OCI-LY7 (cell line): ENCODE measurements at places on chromosomes 6 and 20.

DNA sequence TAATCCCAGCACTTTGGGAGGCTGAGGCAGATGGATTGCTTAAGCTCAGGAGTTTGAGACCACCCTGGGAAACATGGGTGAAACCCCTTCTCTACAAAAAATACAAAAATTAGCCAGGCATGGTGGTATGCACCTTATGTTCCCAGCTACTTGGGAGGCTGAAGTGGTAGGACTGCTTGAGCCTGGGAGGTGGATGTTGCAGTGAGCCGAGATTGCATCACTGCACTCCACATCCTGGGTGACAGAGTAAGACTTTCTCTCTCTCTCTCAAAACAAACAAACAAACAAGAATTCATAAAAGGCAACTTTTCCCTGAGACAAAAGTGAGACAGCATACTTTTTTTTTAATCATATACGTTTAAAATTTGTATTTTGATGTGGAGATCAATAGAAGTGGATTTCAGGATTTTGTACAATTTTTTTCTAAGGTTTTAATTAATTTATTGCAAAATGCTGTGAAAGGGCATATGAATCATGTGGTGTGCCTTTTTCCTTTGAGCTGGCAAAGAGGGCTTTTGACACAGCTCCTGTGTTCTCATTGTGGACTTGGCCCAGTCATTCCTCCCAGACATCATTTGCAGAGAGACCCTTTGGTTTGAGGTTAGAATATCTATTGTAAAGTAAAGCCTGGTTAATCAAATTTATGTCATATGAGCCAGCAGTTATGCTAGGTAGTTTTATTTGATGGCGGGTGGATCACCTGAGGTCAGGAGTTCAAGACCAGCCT, 77.1 kb downstream of the TULP4 start:
- DNase-seq: no peak

GRCh38 chr20:46089167-46089416, 670 bp downstream of the NCOA5 start:
- DNase-seq: no peak

DNA sequence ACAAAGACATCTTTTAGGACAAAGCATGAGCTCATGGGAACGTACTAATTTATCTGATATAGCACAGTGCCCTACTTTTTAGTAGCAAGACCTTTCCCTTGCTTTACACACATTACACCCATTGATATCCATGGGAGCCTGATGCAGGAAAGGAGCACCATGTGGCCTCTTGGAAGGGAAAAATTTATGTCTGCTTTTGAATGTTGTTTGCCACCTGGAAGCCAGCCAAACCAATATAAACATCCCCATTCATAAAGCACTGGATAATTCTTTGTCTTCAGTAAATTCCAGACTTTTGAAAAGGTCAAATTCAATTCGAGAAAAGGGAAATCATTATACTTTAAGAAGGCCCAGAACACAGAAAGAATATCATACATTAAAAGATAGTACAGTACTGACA, 152.3 kb upstream of the BEND6 start:
- DNase-seq: no peak

GRCh38 chr6:130132286-130132701, 90.5 kb downstream of the SAMD3 start:
- DNase-seq: no peak

DNA sequence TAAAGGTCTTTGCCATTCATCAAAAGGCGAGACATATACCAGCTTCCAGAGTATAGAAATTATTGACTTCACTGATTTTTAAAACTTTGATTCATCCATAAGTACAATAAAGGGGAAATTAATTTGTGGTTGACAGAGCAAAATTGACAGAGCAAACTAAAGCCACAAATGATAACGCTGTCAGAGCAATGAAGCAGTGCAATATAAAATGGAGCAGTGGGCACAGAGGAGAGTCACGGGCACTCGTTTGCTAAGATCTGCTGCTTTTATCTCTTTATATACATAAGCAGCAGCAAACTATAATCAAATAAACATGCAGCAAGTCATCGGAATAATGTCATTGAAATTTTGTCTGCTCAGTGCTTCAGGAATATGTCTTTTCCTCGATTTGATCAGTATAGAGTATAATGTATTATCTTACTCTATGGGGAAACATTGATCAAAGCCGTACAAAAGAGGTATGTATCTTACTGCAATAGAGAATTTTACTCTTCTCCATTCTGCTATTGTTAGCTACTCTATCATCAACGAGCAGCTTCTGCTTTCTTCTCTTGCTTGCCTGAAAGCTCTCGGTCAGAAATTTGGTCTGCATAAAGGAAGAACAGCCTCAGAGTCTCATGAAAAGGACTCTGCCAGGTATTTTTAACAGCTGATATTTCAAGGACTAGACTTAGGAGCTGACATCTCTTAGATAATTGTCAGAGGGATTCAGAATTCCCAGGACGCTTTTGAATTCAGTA, 546.0 kb upstream of the ARID1B start:
- no peak for DNase-seq

- no peak for DNase-seq
These were observed 94.7 kb upstream of the SLC2A12 start for GRCh38 chr6:134147034-134147533.

GRCh38 chr20:51661609-51662178, 106.5 kb downstream of the ATP9A start:
- DNase-seq: no peak

DNA sequence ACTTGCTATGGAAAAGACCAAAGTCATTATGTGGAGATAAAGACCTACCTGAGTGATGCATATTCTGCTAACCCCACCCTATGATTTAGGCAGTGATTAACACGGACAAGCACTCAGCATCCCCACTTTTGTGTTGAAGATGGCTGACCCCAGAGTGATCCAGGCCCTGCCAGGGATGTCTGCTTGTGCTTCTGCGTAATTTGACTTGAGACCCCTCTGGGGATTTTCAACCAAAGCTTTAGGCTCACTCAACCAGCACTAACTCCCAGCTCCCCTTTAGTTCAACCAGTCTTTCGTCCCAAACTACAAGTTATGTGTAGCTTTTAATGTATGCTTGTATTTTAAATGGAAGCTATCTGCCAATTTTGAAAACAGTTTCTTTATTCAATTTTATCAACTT, 538.0 kb upstream of the ID4 start:
- no peak for DNase-seq

GRCh38 chr6:109595998-109596397, 95.0 kb downstream of the AK9 start:
- DNase-seq: peak; percentile 12

- DNase-seq: no peak
These were observed 244.5 kb upstream of the SLC35B3 start for GRCh38 chr6:8679823-8680222.

GRCh38 chr20:35085477-35086225, 7.0 kb downstream of the TRPC4AP start:
- no peak for DNase-seq

DNA sequence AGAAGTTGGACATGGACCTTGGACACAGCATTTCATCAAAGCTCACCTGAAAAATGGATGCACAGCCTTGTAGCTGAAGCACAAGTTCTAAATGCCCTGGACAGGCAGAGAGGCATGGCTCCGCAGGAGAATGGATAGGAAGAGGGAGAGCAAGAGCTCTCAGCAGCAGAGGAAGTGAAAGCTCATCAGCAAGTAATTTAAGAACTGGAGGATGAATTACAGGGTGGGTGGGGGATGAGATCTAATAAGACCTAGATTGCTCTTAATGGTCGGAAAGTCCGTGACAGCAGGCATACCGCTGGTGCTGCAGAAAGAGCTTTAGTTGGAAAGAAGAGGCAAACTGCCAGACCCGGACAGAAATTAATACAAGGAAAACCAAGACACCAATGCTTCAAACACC, 37.3 kb upstream of the SAYSD1 start:
- DNase-seq: no peak

GRCh38 chr6:17289630-17290061, 8.5 kb downstream of the RBM24 start:
- DNase-seq: no peak

DNA sequence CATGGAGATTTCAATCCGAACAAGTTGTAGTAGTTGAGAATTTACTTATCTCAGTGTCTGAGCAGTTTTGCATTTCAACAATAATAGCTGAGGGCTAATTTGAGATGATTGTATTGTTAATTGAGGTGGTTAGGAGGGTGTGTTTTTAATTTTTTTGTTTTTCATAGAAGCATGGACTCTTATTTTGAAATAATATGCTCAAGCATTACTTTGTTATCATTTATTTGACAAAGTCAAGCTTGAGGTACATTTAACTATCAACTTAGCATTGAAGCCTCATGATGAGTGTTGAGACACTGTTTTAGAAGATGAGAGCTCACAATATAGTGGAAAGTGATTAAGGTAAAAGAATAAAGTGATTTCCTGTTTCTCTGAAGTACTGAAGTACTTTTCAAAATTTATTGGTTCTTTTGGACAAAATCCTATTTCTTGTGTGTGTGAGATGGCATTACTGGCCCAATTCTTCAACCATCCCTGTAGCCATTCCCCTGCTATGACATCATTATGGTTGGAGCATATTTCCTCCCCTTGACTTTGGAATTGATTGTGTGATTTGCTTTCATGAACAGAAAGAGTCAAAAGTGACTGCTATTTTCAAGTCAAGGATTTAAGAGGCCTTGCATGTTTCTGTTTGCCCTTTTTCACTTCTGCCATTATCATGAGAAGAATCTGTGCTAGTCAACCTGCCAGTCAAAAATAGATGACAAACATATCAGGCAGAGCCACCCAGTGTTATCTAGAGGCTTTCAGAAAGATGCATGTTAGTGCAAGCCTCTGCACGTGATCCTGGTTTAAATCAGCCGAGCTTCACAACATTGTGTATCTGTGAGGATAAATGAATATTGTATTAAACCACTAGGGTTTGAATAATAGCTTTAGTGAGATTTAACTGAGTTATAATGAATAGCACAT, 1112.3 kb upstream of the CITED2 start:
- DNase-seq: no peak

GRCh38 chr6:133428295-133428694, 187.1 kb downstream of the EYA4 start:
- no peak for DNase-seq

- peak; percentile 11 for DNase-seq
These were observed 701.8 kb upstream of the ADGRB3 start for GRCh38 chr6:67933278-67933677.

DNA sequence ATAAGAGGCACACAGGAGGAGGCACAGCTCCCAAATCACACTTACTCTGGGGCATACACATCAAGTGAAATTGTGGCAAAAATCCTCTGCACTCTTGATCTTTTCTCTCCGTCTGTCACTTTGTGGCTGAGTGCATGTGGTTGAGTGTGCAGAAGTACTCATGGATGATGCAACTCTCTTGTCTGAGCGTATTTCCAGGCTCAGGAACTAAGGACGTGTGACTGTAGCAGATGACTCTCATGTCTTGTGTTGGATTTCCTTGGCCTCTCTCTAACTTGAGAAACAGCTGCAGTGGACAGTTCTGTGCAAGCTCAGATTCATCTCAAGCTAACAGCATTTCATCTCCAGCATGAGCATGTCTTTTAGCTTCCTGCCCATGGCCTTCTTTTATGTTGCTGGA, 245.4 kb upstream of the FLRT3 start:
- DNase-seq: no peak

DNA sequence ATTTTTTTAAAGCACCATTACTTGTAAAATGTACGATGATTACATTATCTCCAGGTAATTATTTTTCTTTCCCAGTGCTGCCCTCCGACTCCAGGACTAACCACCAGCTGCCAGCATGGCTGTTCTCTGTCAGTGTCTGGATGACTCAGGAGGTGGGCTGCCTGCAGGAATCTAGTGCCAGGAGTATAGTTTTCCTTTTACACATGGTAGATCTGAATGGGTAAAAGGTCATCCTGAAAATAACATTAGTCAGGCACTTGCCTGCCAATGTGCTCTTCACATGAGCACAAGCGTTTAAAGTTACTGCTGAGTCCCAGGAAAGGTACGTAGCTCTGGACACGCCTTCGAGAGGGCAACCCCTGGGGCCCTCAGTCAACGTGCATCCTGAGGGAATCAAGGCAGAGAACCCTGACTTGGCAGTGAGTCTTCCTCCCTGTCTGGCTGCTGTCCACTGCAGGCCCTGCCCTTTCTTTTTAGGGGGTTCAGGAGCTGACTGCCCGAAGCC, 2.4 kb downstream of the DYNLT1 start:
- DNase-seq: no peak

GRCh38 chr6:21845439-21846140, 252.0 kb downstream of the SOX4 start:
- DNase-seq: no peak
